ENCODE measurements at places on chromosomes 1 and 21.

DNA sequence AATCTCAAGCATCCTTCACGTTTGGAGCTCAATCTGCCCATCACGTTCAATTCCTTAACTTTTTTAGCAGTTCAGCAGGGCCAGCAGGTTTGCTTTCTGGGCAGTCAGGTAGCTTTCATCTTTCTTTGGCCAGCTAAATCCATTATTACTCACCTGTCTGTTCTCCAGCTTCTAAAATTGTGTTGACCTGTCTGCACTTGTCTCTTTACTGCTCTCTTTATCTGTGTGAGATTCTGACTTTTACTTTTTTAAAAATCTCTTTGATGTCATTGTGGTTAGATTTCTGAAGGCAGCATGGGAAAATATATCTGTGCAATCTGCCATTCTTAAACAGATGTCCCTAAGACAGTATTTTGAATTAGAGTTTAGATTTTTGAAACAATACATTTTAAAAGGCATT lies 24.9 kb upstream of the CYYR1 start:
- no peak for DNase-seq

DNA sequence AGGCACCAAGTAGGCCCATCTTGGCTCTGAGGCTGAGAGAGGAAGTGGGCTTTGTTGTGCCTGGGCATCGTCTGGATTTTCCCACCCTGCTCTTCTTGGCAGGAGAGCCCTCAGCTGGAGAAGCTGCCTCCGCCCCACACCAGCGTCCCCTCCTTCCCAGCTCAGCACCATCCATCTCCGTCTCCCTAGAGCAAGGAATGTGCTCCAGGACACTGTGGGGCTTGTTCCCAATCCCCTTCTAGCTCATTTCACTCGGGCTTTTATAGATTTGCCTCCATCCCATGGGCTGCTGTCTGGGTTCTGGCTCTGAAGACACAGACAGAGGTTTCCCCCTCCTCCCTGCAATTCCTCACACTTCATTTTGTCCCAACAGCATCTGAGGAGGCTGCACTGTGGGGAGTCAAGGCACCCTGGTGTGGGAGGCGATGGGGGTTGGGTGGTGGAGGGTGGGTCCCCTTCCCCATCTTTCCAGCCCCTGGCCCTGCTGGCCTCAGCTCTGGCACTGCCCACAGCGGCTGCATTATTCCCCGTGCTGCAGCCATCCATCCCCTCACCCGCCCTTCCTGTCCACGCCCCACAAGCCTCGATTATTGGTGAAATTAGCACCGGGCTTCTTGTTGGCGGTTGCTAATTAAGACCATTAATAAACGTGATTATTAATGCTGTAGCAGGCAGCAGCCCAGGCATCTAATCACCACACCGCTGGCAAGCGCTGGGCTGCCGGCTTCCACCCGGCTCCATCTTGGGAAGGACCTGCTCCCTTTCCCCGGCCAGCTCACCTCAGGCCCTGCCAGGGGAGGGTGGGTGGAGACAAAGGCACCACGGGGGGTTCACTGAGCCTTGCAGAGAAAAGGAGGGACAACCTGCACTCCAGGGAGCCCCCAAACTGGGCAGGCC lies 21.7 kb downstream of the RHBG start:
- DNase-seq, result no peak

DNA sequence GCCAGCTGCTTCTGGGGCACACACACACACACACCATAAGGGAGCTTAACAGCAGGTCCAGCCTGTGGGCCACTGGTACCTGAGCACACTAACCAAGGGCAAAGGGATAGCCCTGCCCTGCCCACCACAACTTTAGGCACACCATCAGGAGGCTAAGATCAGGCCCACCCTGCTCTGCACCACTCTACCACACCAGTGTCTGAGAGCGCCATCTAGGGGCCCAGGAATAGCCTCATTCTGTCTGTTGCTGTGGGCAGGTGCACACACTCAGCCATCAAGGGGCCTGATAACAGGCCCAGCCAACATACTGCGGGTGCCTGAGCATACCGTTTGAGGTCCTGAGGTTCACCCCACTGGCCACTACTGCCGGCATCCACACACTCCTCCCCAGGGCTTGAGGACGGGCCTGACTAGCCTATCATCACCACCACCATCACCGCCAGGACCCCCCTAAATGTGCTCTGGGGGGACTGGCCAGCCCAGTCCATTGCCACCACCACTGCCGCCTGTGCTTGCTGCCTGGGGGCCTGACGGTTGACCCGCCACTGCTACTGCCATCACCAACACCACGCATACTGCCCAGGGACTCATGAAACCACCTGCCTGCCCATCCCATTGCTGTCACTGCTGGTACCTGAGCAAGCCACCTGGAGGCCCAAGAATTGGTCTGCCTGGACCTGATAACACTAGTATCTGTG lies 31.3 kb downstream of the NSL1 start:
- no peak for DNase-seq

- no peak for DNase-seq
Observed at GRCh38 chr1:225944387-225944786, 3.4 kb upstream of the LEFTY2 start.

DNA sequence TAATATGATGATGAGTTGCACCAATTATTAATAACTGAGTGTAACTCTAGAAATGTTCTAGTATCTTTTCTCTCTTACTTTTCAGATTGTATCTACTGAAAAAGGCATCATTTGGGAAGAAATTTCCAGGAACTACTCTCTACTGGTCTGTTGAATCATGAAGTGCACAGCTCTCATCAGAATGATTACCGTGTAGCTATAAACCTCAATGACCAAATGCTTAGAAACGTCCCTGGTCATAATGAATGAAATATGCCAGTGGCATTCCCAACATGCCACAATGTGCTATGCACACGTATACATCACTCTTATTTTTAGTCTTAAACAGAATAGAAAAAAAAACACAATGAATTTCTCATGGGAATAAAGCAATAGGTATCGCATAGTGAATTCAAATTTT lies 534.3 kb upstream of the OLFM3 start:
- DNase-seq, result no peak

DNA sequence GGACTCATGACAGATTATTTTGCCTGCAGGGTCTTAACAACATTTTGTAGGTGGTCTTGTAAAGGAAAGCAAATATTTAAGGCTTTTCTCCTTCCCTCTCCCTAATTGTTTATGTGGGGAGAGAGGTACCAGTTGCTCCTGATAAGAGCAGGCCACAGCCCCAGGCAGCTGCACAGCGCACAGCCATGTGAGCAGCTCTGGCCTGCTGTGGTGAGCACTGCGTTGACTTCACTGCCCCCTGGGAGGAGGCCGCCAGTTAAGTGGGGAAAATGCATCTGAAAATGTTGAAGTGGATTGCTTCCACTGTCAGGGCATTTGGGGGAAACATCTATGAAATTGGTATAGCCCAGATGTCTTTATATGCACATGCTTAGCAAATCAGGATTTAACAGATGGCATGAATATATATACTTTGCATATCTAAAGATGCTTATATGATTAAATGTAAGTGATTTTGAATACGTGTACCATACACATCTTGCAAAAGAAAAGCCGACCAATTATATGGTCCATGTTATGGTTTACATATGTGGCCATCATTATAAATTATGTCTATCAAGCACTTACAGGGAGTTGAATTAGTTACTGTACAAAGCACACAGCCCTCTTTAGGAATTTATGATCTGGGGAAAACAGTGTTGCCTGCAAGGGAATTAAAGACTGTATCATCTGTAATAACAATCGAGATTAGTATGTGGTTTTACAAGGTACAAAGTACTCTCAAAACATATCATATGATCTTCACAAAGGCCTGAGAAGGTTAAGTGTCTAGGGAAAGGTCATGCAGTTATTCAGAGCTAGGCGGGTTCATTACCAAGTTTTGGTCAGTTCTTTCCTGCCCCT lies 132.1 kb downstream of the RHOU start:
- no peak for DNase-seq

DNA sequence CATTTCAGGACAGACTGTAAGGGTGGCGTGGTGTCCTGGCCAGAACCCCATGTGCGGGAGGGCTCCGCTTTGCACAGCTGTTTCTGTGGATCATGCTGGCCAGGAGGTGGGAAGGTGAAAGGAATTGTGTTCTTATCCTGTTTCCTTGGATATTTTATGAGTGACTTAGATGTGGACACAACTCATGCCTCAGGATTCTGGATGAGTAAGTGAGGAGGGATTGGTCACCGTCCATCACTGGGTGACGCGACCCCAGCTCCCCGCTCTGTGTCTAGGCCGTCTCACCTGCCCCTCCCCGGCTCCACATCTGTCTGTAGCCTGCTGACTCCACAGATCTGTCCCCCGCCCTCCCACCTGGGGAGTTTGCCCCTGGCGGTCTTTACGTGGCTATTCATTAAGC lies 48.8 kb downstream of the PIK3CD start:
- DNase-seq, result peak; percentile 62

DNA sequence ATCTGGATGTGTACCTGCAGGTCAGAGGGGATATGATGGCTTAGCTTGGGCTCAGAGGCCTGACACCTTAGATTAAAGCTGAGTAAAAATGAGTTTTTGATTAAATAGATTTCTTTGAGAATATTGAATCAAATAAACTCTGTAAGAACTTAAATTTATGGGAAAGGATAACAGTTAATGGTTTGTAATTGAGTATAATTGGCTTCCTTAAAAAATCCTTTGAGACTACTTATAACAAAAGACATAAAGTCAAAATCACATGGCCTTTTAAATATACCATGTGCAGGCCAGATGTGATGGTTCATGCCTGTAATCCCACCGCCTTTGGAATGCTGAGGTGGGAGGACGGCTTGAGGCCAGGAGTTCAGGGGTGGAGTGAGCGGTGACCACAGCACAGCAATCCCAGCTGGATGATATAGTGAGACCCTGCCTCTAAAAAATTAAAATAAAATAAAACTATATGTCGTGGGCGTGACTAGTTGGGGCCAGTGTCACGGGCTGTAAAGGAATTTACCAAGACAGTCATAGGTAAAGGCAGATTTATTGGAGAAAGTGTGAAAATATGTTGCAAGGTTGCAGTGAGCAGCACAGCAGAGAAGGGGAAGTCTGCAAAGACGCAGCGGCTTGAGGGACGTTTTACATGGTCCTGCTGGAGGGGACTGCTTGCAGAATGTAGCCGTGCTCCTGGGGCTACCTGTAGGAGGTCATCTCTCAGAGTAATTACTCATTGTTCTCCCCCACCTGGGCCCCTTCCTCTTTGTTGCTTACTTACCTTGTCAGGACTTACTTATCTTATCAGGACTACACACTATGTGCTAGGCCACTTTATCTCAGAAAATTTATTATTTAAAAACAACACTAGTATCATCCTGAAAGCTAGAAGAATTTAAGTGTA lies 122.3 kb downstream of the ZMYM4 start:
- no peak for DNase-seq

- no peak for DNase-seq
Observed at GRCh38 chr1:151739590-151740355, 18.5 kb downstream of the RIIAD1 start.

DNA sequence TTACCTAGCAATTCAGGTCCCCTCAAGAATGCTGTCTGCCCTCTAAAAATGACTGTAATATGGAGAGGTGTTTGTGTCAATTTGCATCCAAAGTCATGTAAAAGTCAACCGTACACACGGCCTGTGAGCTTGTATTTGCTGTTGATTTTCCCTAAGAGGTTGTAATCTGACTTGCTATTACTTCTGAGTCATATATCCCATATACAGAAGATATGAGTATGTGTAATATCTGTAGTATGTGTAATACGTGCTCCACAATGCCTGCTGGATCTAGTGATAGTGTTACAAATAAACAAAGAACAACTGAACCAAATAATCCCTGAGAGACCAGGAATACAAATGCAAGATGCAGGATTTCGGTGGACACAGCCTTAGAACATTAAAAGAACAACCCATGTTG lies 1.4 kb upstream of the KCNJ6 start:
- DNase-seq, result peak; percentile 24

GRCh38 chr1:231069333-231069732 lies 29.3 kb upstream of the FAM89A start:
- no peak for DNase-seq

GRCh38 chr1:200184196-200184595 lies 156.7 kb downstream of the NR5A2 start:
- DNase-seq, result peak; percentile 84

GRCh38 chr1:220927442-220927841 lies 48.2 kb downstream of the HLX start:
- DNase-seq, result no peak

GRCh38 chr21:45988366-45989347 lies 7.1 kb downstream of the COL6A1 start:
- no peak for DNase-seq

DNA sequence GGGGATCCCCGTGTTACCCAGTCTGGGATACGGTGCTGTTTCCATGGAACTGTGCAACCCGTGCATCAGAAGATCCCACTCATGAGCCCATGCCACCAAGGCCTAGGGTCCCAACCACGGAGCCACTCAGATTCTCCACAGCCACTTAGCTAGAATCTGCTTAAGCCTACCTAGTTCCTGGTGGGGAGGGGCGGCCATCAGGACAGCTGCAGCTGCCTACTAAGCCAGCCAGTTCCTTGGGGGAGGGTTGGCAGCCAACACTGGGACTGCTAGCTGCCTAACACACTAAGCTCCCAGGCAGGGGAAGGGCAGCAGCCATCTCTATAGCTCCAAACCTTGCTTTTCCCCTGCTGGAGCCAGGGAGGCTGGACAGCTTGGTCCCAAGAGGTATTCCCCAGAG lies 549.2 kb upstream of the BRINP3 start:
- no peak for DNase-seq

DNA sequence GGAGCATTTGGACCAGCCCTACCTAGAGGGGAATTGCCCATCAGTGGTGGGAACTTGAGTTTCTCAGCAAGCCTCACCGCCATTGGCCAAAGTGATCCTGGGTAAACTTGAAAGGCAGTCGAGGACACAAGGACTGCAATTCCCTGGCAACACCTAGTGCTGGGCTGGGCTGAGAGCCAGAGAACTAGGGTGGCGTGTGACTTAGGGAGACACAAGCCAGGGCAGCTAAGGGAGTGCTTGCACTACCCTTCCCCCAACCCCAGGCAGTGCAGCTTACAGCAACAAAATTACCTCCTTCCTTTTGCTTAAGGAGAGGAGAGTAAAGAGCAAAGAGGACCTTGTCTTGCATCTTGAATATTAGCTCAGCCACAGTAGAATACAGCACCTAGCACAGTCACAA lies 176.9 kb upstream of the PRMT6 start:
- DNase-seq, result no peak

GRCh38 chr1:33468967-33469366 lies 3.5 kb upstream of the ZSCAN20 start:
- DNase-seq, result no peak

GRCh38 chr21:36188081-36188681 lies 31.6 kb downstream of the DOP1B start:
- DNase-seq, result no peak

- no peak for DNase-seq
Observed at GRCh38 chr21:44994047-44994694, 54.3 kb downstream of the SLX9 start.

GRCh38 chr21:39845571-39846130 lies 21.6 kb upstream of the PCP4 start:
- no peak for DNase-seq

- DNase-seq, result no peak
Observed at GRCh38 chr1:36554323-36554628, 71.6 kb upstream of the CSF3R start.

GRCh38 chr1:183126000-183126366 lies 60.1 kb upstream of the LAMC2 start:
- DNase-seq, result no peak

- DNase-seq, result no peak
Observed at GRCh38 chr1:39195166-39196111, 9.1 kb upstream of the MACF1 start.

- DNase-seq, result no peak
Observed at GRCh38 chr21:37380349-37381323, 14.1 kb downstream of the DYRK1A start.

- DNase-seq, result peak; percentile 12
Observed at GRCh38 chr1:85940656-85941306, 215.8 kb downstream of the COL24A1 start.
